Adipocyte (in vitro differentiated cells): ENCODE measurements at places on chromosomes 6 and 20.

- DNase-seq: peak; percentile 24
Observed at GRCh38 chr20:10898552-10898951, 224.8 kb upstream of the JAG1 start.

DNA sequence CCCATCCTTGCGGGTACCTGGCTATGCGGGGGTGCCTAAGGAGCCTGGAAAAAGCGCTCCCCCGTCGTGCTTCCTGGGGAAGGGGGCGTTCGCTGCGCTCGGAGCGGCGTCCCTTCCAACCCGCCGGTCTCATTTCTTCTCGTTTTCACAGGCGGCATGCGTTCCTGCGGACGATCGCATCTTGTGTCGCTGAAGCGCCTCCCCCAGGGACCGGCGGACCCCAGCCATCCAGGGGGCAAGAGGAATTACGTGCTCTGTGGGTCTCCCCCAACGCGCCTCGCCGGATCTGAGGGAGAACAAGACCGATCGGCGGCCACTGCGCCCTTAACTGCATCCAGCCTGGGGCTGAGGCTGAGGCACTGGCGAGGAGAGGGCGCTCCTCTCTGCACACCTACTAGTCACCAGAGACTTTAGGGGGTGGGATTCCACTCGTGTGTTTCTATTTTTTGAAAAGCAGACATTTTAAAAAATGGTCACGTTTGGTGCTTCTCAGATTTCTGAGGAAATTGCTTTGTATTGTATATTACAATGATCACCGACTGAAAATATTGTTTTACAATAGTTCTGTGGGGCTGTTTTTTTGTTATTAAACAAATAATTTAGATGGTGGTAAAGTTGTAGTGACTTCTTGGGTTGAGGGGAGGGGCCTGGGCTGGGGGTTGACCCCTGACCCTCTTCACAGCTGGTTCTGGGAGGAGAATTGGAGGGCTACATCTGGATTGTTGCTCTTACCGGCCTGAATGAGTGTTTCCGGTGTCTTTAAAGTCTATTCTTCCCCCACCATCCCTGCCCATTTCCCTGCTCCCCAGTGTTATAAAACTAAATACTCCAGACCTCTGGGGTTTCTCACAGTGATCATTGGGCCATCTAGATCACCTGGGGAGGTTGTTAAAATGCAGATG is 1.1 kb downstream of the ID1 start:
- DNase-seq: peak; percentile 61

GRCh38 chr20:35768731-35769664 is 2.8 kb upstream of the PHF20 start:
- DNase-seq: peak; percentile 98

- no peak for DNase-seq
Observed at GRCh38 chr6:10338151-10338550, 76.7 kb downstream of the TFAP2A start.
